Stimulated activated CD4-positive, alpha-beta T cell treated with anti-CD3 and anti-CD28 coated beads, Interleukin-2, amount 100 ng/mL, for 24 hours (primary cell): ENCODE measurements at places on chromosomes 2 and 18.

DNA sequence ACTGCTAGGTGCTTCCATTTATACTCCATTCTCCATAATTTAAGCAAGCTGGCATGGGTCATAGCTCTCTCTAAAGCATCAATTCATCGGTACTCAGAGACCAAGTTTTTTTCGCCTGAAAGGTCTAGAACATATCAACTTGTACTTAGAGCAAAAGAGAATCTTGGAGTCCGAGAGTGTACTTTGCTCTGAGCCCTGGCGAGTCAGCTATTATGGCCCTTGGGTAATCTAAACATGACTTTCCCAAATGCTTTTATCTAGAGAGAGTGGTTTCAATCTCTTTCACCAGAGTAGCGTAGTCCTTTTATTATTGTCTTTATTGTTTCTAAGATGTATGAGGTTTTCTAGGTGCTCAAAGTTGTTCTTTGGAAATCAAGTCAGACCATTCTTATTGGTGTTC lies 34.4 kb downstream of the MAIP1 start:
- DNase-seq, result no peak

- DNase-seq, result no peak
These were observed 83.2 kb downstream of the BCL2 start for GRCh38 chr18:63236406-63236805.

GRCh38 chr18:50850307-50851065 lies 28.4 kb upstream of the ME2 start:
- no peak for DNase-seq

DNA sequence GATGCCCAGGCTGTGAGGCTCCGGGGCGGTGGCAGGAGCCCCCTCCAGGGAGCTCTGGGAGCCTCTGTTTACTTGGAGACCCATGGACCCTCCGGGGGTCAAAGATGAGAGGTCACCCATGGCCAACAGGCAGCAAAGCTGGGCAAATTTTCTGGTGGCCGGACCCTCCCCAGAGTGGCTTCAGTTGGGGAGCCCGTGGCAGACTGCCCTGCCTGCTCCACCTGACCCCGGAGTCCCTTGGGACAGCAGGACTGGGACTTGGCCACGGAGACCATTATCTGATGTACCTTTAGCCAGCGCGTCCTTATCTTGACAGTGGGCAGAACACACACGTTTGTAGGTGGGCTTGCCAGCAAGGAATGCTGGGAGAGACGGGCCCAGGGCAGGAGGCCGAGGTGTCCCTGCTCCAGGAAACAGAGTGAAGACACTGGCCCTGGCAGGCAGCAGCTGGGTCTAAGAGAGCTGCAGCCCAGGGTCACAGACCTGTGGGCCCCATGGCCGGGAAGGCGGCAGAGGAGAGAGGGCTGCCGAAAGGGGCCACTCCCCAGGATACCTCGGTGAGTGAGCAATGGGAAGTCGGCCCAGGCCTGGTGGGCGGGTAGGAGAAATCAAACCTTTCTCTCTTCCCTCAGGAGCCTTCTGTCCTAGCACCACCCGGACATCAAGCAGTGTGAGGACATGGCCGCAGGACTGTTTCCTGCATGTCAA lies at the start of the genes ABCG5 and ABCG8:
Gene ABCG5, minus strand, starts transcription at position 280 of the 708 bp plus-strand sequence. Its CDS starts 160 bp downstream, at position 120.
Gene ABCG8, plus strand, starts transcription at position 412 of the 708 bp plus-strand sequence. Its CDS starts 83 bp downstream, at position 495.
- no peak for DNase-seq

DNA sequence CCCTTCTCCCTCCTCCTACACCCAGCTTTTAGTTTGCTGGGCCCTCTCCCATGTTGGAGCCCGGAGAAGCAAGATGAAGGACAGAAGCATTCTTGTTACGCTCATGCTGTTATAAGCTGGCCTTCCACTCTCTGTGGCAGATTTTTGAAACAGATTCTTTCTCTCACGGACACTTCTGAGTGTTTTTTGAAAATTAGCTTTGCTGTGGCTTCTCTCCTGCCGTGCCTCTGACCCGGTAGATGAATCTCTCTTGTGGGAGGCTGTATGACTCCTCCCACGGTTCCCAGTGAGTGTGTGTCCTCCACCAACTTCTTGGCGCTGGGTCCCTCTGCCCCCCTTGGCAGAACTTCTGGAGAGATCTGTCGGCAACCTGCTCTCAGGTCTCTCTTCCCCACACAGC lies 269.3 kb upstream of the MYT1L start:
- no peak for DNase-seq

DNA sequence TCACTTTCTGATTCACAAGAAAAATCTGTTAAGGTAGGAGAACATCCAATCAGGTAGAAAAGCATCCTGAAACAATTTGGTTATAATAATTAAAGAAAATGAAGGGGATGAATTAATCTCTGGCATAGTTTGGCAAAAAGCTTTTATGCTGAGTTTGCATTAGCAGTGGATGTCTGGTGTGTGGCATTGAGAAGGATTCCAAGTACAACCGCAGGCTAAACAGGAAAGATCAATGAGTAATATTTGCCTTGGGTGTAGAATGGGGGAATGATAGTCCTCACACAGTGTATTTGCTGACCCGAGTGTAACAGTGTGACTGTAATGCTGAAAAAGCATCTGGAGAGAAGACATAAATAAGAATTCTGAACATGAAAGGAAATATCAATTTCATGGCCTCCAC lies 68.3 kb upstream of the SESTD1 start:
- DNase-seq, result no peak

DNA sequence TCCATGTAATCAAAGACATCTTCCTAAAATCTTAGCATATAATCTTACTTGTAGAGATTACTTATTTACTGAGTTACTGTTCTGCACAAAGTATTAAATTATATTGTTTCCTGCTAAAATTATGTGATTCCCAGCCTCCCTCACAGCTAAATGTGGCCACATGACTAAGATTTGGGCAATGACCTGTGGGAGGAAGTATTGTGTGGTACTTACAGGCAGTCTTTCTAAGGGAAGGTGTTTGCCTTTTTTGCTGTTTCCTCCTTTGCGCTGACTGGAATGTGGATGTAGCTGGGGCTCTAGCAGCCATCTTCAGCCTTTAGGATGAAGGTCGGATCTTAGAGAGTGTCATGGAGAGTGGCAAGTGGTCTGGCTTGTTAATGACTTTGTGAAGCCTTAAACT lies 146.3 kb upstream of the APCDD1 start:
- no peak for DNase-seq

DNA sequence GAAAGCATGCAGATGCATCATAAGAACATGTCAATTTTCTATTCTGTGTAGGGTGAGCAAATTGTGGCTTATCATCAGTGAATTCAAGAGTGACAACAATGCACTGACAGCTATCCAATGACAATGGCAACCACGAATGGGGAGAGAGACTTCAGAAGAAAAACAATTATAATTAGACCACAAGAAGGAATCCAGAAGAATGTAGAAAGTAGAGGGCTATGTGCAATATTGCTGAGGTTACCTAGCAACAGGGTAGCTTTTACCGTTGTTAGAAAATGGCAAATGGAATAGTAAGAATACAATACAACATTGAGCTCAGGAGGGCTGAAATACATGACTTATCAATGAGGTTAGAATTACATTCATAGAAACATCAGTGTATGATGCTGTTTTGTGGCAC lies 71.1 kb upstream of the SESTD1 start:
- DNase-seq, result no peak

DNA sequence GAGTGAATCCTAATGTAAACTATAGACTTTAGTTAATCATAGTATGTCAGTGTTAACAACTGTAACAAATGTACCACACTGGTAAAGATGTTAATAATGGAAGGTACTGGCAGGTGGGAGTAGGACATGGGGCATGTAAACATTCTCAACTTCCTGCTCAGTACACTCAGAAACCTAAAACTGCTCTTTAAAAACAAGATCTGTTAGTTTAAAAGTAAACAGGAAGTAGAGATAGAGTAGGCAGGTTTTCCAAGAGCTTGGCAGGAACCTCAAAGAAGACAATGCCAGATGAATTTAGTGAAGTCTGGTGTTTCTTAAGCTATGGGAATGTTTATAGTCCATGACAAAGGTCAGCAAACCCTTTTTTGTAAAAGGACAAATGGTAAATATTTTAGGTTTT lies 46.6 kb downstream of the CCDC138 start:
- DNase-seq, result no peak

DNA sequence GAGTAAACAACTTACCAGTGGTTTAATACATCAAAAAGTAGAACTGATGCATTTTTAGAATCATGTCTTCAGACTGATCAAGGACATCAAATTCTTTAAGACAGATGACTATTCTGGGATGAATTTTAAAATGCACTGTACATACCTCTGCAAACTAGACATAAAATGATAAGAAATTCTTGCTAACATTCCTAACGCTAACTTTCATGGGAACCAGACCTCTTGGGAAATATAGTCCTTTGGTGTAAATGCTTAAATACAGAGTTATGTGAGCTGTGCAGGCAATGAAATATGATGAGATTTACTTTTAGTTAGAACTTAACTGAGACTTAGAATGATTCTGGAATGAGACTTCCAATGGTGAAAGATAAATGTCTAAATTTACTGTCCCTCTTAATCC lies 562.0 kb downstream of the NR4A2 start:
- DNase-seq, result no peak

GRCh38 chr18:39911716-39912115 lies 2043.3 kb upstream of the PIK3C3 start:
- DNase-seq, result no peak
